Right ventricle myocardium inferior (tissue), 1 donor: ENCODE measurements at places on chromosomes 2 and 18. TPM values are rescaled to one million over a fixed set of nuclear protein-coding genes. Genes with fewer than 3 reads are reported as not detected.

DNA sequence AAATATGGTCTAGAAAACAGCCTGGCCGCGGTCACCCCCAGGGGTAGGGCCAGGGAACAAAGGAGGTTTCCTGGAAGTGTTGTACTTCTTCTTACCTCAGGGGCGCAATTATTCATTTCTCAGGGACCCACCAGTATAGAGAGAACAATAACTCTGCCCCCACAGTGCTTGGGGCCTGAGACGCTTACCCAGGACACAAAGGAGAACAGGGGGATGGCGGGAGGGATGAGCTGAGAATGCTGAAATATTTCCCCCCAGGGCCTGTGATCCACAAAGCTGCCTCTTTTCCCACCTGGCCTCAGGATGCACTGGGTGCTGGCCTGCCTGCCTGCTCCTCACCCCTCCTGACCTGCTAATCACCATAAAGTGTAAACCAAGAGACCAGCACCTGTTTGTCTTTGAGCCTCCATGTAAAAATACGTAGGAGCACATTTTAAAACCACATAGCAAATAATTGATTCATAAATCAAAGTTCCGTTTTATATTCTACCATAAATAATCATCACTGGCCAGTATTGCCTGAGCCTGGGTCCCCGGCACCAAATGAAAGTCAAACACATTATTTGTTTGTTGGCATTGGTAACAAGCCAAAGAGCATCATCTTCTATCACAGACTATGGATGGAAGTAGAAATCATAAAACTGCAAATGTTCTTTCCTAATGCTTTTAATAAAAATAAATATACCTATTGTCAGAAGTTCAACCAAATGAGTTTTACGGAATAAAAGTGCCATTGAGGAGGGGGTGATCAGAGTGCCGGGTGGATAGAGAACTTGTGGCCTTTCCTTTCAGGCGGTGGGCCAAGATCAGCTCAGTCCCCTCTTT, 67.3 kb upstream of the RMDN2 start:
- DNase-seq = no peak

The TSPYL6 gene
- not detected for total RNA-seq

DNA sequence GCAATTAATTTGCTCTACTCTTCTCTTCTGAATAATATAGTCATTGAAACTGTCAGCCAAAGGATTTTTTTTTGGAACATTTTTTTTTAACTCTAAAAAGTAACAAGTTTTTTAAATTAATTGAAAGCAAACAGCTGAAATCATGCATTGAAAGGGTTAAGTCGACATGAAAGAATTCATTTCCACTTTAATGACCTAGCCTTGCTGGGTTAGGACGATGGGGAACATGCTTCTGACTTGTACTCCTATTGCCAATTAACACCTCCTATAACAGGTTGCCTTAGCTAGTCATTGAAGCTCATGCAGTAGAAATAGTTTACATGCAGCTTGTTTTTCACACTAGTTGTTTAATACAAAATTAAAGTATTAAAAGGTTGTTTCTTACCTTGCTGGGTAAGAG, 47.8 kb downstream of the PSMD14 start:
- no peak for DNase-seq

DNA sequence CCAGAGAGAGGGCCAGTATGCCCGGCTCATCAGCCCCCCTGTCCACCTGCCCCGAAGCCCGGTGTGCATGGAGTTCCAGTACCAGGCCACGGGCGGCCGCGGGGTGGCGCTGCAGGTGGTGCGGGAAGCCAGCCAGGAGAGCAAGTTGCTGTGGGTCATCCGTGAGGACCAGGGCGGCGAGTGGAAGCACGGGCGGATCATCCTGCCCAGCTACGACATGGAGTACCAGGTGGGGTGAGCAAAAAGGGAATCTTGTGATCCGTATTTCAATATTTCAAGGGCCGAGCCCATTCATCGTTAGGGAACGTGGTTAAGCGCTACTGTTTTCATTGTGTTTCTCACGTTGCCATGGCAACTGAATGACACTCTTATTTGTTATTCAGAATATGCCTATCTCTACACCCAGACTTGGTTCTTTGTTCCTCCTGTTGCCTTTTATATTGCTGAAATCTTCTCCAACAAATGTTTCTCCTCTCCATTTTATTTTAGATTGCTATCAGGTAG, 81.5 kb downstream of the NRP2 start:
- DNase-seq = no peak

The UGT1A10 gene
- not detected for total RNA-seq

The EHD3 gene
- total RNA-seq = 27.9 TPM

The TFCP2L1 gene
- total RNA-seq = 0.30 TPM

The MC5R gene
- not detected for total RNA-seq

- DNase-seq = no peak
These were observed 168.0 kb downstream of the SPP2 start for GRCh38 chr2:234218266-234219045.

GRCh38 chr2:39737661-39738060, 41.4 kb downstream of the THUMPD2 start:
- DNase-seq = no peak

DNA sequence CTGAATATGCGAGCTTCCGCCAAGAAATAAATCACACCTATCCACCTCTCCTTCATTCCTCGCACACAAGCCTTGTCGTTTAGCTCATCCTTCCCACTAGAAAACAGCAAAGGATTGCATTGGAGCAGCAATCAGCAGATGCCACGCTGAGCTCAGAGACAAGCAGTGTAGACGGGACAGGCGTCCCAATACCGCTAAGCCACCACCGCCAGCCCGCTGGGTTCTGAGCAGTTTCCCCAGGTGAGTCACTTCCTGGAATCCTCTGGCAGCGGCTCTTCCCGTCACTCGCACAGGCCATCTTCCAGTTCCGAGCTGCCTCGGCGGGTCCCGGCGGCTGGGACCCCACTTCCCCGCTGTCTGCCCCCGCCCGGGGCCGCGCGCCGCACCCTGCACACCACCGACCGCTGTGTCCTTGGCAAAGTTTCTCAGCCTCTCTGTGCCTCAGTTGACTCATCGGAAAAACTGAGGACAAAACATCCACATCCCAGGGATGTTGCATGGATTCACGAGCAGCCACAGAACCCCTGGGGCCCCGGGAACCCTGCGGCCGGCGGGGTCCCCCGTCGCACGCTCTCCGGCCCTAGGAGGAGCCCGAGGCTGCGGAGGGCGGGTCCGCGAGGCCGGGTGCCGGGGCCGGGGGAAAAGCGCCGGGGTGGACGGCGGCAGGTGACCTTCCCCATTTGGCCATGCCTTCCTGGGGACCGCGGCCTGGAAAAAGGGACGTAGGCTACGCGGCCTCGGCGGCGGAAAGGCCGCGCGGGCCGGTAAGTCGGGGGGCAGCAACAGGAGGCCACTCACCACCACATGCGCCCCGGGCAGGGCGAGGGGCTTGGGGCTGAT, 573 bp downstream of the KDSR start:
- DNase-seq = peak; percentile 72

DNA sequence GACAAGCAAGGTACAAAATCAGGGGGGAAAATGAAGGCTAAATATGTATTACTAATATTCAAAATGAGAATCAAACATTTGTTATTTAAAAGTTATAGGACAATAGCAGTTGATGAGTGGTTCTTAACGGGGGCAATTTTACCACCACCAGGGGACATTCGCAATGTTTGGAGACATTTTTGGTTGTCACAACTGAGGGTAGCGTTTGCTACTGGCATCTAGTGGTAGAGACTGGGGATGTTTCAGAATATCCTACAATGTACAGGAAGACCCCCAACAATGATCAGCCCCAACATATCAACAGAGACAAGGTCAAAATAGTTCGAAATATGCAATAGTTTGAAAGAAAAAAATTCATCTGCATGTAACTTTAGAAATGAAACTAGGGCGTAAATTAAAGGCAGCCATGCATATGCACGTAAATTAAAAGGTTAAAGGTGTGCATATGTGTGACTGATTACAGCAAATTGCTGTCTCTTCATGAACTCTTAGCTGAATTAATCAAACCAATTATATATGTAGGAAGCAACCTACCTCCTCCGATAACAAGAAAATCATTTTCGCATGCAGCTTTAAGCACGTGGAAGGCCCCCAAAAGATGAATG, 61.2 kb upstream of the CUL3 start:
- no peak for DNase-seq

The ARHGAP25 gene
- total RNA-seq = 9.4 TPM

The MTERF4 gene
- total RNA-seq = 23.0 TPM

GRCh38 chr18:2237706-2238105, 333.6 kb downstream of the METTL4 start:
- DNase-seq = no peak

DNA sequence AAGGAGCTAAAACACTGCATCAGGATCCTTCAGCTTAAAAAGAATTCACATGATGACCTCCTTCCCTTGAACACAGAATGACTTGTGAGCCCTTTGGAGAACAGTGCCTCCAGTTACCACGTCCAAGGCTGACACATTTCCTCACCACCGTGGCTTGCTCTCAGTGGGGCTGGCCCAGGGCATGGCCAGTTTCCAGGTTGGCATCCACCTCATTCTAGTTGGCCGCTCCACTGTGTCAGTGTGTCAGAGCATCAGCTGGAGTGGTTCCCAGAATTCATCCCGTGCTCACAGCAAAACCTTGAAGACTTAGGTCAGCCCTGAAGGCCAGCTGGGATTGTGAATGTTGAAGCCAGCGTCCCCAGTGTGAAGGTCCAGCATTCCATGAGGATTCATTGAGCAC, 158.5 kb downstream of the INSIG2 start:
- DNase-seq = no peak

DNA sequence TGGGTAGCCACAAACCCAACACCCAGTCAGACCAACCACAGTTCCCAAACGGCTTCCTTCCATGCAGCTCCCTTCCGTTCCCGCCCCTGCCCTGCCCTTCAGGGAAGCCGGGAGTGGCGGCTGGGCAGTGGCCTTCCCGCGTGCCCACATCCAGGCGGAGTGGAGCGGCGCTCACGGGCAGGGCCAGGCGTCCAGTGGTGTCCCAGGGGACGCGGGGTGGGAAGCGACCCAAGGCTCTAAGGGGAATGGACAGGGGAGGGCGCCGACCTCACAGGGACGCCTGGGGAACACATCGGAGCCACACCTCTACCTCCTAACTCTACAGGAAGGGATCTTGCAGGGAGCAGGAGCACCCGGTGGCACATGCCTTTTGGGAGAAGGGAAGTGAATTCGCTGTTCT, 225.9 kb upstream of the MGAT5 start:
- DNase-seq = no peak

- no peak for DNase-seq
These were observed 353.1 kb downstream of the IRS1 start for GRCh38 chr2:226446406-226447001.

- DNase-seq = no peak
These were observed 423.6 kb upstream of the CHST9 start for GRCh38 chr18:27608742-27609141.

The C2orf15 gene
- not detected for total RNA-seq

DNA sequence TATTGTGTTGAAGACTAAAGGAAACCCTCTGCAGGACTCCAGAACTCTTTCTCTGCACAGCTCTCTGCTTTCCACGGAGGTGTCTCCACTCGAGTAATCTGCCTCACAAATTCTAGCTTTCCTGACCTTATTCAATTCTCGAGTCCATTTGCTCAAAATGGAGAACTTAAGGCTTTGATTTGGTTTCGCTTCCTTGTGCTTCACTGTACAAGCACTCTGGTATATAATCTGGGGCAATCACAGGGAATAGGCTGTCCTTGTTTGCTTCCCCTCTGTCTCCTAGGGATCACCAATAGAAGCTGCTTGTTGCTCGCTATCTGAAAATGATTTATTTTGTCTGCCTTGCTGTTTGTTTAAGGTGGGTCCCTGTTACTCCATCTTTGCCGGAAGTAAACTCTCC, 129.1 kb upstream of the DOCK10 start:
- no peak for DNase-seq

- no peak for DNase-seq
These were observed 2.1 kb downstream of the TMEM247 start for GRCh38 chr2:46481198-46482193.

The MTCL1 gene
- 7.0 TPM for total RNA-seq

DNA sequence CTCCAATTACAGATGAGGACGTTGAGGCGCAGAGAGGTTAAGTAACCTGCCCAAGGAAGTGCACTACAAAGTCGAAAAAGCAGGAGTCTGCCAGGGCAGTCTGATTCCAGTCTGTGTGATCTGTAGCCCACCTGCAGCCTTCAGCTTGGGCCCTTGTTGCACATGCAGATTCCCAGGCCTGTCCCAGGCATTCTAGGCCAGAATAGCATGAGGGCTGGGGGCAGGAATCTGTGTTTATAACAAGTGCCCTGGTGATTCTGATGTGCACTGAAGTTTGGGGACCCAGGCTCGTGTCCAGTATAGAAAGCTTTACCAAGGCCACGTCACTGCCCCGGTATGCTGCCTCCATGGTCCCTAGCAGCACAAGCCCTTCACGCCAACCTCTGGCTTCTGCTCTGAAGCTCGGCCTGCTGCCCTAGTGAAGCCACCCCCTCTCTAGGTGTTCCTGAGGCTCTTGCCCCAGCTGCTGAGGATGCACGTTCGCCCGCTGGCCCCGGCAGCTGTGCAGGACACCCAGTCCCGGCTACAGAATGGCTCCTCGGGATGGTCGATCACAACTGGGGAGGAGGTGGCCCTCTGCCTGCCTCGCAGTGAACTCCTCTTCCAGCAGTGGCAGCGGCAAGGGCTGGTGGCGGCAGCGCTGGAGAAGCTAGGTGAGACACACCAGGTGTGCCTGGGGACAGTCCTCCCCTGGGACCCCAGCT, 4.6 kb downstream of the CHRNG start:
- no peak for DNase-seq

The CNTNAP5 gene
- total RNA-seq = not detected

GRCh38 chr2:137828624-137829023, 135.6 kb upstream of the HNMT start:
- DNase-seq = no peak

GRCh38 chr2:95670686-95671085, 78.9 kb downstream of the TRIM43 start:
- no peak for DNase-seq
